Immature natural killer cell (primary cell): ENCODE measurements at places on chromosomes 12 and 14.

DNA sequence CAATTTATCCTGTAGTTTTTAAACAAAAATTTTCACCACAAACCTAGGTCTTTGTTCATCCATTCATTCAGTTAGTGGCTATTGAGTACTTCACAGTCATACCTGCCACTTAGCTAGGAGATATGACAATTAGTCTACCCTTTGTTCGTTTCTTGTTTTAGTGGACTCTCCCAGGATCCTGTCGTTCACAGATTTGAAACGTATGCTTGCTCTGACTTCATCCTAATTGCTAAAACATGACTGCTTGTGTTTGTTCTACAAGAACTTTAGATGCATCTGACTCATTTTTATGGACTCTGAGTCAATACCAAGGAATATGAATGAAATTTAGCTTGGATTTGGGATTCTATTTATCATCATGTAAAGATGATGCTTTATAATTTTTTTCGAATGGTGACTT is 69.5 kb downstream of the TBC1D30 start:
- H3K27ac ChIP-seq: no peak overlapping the region
- H3K27me3 ChIP-seq: peaks cover 4% of the 10 kb centered on the region
- H3K4me3 ChIP-seq: no peak overlapping the region
- no peaks in the 10 kb centered on the region for H3K4me1 ChIP-seq
- no peak for DNase-seq

- H3K4me3 ChIP-seq: no peak overlapping the region
- H3K36me3 ChIP-seq: no peaks in the 10 kb centered on the region
- no peak for DNase-seq
- no peaks in the 10 kb centered on the region for H3K4me1 ChIP-seq
- H3K27me3 ChIP-seq: peaks cover 5% of the 10 kb centered on the region
These were observed 464.5 kb downstream of the EGLN3 start for GRCh38 chr14:33486332-33486890.

DNA sequence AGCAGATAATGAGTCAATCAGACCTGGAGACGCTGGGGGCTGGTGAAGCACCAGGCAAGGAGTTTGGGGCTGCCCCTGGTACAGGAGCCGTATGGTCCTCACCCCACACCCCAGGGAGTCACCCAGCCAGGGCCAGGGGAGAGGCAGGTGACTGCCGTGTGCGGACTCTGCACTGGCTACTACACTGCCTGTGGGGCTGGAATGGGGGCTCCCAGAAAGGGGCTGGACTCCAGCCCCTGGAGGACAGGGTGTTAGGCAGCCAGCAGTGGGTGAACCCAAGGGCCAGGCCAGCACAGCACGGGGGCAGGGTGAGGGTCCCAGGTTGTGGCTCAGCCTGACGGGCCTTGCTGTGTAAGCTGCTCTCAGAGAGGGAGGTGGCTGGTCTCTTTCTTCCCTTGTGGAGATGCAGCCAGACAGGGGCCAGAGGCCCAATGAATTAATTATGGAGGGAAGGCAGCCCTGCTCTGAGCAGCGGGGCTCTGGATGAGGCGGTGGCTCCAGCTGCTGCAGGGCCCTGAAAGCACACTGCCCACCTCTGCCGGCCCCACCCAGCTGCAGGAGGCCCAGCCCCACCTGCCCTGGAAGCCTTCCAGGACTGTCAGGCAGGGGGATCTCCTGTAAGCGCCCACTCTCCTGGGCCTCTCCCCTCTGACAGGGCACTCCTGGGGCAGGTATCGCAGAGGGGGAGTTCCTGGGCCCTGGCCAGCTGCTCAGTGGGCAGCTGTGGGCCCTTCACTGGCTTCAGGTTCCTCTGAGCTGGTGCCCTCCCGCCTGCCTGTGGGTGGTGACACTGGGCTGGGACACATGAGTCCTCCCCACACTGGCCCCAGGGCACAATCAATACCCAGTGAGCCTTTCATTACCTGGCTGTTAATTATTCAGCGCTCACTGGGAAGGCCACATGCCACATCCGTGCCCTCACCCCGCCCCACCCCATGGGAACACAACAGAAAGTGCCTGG is 142.5 kb upstream of the C14orf180 start:
- no peak overlapping the region for H3K4me3 ChIP-seq
- no peak overlapping the region for H3K27ac ChIP-seq
- H3K4me1 ChIP-seq: no peaks in the 10 kb centered on the region
- peaks cover 3% of the 10 kb centered on the region for H3K27me3 ChIP-seq
- DNase-seq: no peak

GRCh38 chr12:130202201-130202600 is 39.9 kb downstream of the FZD10 start:
- H3K27me3 ChIP-seq: peaks cover 9% of the 10 kb centered on the region
- no peak overlapping the region for H3K4me3 ChIP-seq

DNA sequence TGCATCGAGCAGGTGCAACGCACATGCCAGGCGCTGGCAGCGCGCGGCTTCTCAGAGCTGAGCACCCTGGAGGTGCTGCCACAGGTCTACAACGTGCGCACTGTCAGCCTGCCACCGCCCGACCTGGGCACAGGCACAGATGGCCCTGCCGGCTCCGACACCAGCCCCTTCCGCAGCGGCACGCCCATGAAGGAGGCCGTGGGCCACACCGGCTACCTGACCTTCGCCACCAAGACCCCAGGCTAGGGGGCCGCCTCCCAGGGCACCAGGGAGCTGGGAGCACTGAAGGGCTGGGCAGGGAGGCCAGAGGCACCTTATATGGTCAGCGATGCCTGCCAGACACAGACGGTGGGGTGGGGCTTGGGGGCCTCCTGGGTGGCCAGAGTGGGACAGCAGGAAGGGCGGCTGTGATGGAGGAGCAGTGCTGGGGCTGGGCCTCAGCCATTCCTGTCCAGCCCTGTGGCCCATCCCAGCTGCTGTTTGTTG is 5.6 kb downstream of the TRMT61A start:
- peaks cover 10% of the 10 kb centered on the region for H3K4me1 ChIP-seq
- no peak overlapping the region for H3K27ac ChIP-seq
- DNase-seq: no peak
- no peak overlapping the region for H3K4me3 ChIP-seq

- DNase-seq: no peak
- H3K4me3 ChIP-seq: no peak overlapping the region
These were observed 945 bp downstream of the HCAR1 start for GRCh38 chr12:122729583-122730214.

DNA sequence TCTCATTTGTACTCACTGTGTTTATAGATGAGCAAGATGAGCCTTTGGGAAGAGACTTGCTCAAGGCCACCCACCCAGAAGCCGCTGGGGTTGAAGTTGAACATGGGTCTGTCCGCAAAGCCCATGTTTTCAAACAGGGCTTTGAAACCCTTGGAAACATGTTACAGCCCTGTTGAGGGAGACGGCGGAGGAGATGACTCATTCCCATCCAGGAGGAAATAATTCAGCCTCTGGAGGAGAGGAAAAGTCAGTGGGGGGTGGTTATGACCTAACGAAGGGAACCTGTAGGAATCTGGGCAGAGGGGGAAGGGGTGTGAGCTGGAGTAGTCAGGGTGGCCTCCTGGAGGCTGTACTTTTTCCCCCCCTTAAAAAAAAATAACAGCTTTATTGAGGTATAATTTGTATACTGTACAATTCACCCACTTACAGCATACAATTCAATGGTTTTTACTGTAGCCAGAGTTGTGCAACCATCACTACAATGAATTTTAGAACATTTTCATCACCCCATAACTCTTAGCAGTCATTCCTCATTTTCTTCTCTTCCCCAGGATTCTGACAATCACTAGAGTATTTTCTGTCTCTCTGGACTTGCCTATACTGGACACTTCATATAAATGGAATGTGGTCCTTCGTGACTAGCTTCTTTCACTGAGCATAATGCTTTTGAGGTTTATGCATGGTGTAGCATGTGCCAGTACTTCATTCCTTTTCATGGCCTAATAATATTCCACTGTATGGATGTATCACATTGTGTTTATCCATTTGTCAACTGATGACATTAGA is 1.9 kb upstream of the RIN3 start:
- peaks cover 32% of the 10 kb centered on the region for H3K4me1 ChIP-seq
- H3K27ac ChIP-seq: peak overlapping the region; percentile 67
- DNase-seq: no peak
- peaks cover 4% of the 10 kb centered on the region for H3K27me3 ChIP-seq

DNA sequence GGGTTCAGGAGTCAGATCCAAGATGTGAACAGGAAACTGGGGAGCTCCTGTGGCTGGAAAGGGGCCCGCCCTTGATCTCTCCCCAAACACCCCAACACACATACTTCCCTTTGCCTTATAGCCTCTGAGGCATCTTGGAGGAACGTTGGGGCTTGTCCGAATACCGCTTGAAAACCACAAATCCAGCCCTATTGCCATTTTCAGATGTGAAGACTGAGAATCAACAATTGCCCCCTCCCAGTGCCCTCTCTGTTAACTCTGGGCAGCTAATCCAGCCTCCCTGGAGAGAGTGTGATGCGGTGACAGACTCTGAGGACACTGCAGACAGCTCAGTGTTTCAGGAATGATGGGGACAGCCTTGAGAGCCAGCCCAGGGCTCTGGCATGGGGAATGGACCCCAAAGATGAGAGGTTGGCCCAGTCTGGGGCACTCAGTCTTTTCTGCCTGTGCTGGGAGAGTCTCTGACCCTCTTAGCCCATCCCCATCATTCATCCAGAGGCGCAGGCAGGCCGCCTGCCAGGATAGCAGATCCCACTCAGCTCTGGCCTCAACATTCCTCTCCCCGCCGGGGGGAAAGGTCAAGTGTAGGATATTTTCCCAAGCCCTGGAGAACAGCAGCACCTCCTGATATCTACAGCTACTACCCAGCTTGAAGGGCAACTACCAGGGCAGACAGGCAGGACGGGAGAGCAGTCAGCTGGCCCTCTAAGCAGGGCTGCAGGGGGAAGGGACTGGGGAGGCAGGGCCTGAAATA is 24.6 kb upstream of the LTBP2 start:
- no peak for DNase-seq
- peaks cover 1% of the 10 kb centered on the region for H3K27me3 ChIP-seq
- no peak overlapping the region for H3K27ac ChIP-seq
- H3K4me1 ChIP-seq: peaks cover 15% of the 10 kb centered on the region
- no peak overlapping the region for H3K4me3 ChIP-seq

DNA sequence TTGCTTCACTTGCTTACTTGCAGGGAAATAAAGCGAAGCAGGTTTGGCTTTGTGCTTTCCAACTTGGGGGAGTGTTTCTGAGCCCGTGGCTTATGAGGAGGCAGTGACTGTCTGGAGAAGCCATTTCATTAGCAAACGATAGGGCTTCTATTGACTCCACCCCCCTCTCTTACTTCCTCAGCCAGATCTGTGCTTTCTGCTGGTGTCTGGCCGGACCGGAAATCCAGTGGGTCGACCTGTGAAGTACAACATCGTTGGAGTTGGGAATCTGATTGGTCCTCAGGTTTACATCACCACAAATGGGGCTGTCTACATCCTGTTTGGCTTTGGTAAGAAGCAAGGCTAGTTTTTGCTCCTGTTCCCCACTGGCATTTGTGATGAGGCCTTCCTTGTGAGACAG is 22.3 kb downstream of the FAM234B start:
- peaks cover 38% of the 10 kb centered on the region for H3K36me3 ChIP-seq
- no peaks in the 10 kb centered on the region for H3K27me3 ChIP-seq
- peak overlapping the region; percentile 81 for H3K27ac ChIP-seq
- DNase-seq: peak; percentile 19

GRCh38 chr12:76670776-76671175 is 93.1 kb upstream of the ZDHHC17 start:
- H3K4me3 ChIP-seq: no peak overlapping the region
- H3K27ac ChIP-seq: no peak overlapping the region
- H3K27me3 ChIP-seq: peaks cover under 1% of the 10 kb centered on the region
- no peak for DNase-seq

DNA sequence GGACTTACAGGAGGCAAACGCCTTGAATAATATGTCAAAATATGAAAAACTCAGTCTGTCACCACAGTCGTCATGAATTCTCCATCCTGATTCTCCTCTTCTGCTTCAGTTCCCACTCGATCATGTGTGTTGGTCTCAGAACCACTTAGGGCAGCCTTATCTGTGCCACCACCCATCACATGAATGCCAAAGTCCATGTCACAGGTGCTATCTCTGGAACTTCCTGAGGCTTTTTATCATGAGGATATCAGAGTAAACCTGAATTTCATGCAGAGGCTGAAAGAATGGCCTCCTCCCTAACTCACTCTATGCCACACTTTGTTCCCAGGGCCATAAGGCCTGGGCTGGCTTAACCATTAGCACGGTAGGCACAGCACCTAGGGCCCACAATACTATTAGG is 28.8 kb upstream of the MAP3K9 start:
- DNase-seq: no peak
- no peak overlapping the region for H3K27ac ChIP-seq
- H3K4me1 ChIP-seq: no peaks in the 10 kb centered on the region
- no peaks in the 10 kb centered on the region for H3K36me3 ChIP-seq
- H3K4me3 ChIP-seq: no peak overlapping the region

DNA sequence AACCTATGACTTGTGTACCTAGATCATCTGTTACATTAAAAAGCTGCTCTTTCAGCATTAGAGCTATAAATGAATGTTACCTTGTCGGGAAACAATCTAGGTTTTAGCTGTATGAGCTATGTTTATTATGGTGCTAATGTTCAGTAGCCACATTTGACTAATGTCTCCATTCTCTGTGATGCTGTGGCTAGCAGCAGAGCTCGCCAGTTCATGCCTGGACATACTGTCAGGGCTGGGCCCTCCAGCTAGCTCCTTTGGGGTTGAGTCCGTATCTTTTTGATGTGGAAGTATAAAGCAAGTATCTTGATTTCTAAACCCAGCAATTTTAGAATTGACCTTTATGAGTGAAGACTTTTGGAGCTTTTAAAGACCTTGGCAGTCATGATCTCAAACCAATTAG is 36.1 kb downstream of the USP44 start:
- H3K4me3 ChIP-seq: no peak overlapping the region
- DNase-seq: no peak
- peaks cover 24% of the 10 kb centered on the region for H3K36me3 ChIP-seq
- H3K27ac ChIP-seq: no peak overlapping the region
- peaks cover 3% of the 10 kb centered on the region for H3K4me1 ChIP-seq
- no peaks in the 10 kb centered on the region for H3K27me3 ChIP-seq

GRCh38 chr12:129310346-129310745 is 457.1 kb downstream of the GLT1D1 start:
- no peak for DNase-seq
- H3K4me1 ChIP-seq: no peaks in the 10 kb centered on the region
- no peak overlapping the region for H3K27ac ChIP-seq

- H3K36me3 ChIP-seq: no peaks in the 10 kb centered on the region
These were observed 32.7 kb downstream of the VCPKMT start for GRCh38 chr14:50083467-50084337.

DNA sequence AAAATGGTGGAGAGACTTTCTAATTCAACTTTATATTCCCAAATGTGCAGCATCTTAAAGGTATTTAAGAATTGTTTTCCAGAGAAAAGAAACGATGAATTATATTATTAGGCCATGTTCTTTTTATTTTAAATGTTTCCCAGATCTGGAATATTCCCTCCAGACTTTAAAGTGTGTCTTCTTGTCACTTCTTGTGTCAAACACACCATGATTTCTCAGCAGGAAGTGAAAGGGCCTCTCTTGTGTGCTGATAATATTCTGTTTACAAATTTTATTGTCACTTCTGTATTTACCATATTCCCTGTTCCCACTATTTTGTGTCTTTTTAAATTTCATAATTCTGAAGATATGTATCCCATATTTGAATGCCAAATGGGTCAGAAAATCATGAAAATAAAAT is 455.0 kb upstream of the FLRT2 start:
- peaks cover 2% of the 10 kb centered on the region for H3K27me3 ChIP-seq
- no peak overlapping the region for H3K27ac ChIP-seq
- DNase-seq: no peak
- H3K4me3 ChIP-seq: no peak overlapping the region
- H3K36me3 ChIP-seq: no peaks in the 10 kb centered on the region
